Putamen (tissue), 1 donor: ENCODE measurements at places on chromosomes 16 and 17.

GRCh38 chr16:11094075-11094856 lies 149.9 kb downstream of the CLEC16A start:
- DNase-seq, result no peak

GRCh38 chr16:21205303-21205702 lies 6.1 kb downstream of the ZP2 start:
- DNase-seq, result no peak

DNA sequence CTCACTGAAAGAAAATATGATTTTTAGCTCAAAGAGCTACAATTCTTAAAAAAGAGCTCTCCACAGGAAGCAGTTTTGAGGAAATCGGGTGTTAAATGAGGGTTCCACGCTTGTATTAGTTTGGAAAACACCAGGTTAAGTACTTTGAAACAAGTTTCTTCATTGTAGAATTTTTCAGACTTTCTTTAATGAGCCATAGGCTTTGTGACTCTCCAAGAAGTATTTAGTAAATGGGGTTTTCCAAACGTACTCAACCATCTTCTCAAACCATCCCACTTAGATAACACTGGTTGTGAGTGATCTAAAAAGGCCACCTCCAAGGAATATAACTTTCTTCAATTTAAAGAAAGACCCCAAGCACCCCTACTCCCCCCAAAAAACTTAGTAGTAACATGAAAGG lies 2.7 kb downstream of the ULK2 start:
- no peak for DNase-seq

DNA sequence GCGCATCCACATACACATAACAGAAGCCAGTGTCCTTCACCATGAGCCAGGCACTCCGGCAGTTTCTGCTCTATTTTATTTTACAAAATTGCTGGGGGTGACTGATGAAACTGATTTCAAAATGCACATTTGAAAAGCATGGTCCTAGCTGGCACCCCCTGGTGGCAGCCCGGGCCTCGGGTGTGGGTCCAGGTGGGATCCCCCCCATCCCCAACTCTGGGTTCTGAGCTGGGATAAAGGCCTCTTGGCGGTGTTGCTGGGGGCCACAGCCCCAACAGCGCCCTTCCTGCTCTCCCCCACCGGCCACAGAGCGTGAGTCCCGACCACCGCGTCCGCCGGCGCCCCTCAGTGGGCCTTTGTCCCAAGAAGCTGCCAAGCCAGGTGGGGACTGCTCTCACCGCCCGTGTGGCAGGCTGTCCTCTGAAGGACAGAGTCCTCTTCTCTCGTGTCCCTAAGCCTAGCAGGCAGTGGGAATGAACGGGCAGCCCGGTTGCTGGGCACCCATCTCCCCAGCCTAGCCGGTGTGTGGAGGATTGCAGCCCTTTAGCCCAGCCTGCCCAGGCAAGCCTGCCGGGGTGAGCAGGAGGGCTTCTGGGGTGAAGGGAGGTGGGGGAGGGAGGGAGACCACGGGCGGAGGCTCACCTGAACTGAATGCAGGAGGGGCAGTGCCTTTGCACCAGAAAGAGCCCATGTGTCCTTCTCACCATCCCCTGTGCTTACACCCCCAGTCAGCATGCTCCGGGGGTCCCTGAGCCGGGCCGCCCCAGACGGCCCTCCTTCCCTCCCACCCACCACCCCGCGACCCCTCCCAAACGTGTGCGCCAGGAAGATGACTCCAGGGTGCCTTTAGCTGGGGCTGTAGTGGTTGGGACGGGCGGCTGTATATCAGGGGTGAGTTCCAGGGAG lies 898 bp downstream of the SNAI3 start:
- DNase-seq, result no peak

DNA sequence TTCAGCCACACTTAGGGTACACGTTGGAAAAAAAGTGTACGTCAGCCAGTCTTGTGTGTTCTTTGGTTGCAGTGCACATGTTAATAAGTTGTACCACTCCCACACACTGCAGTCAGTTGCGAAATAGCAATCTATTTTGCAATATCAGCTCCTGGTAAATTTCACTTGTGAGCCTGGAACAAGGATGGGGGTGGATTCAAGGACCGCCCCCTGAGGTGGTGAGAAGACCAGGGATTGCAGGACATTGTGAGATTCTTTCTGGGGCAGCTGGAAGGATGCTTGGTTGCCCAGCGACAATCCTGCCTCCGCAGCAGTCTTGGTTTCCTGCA lies 78.6 kb upstream of the ZFHX3 start:
- DNase-seq, result no peak

GRCh38 chr17:77429369-77429968 lies 288.7 kb downstream of the SEC14L1 start:
- DNase-seq, result no peak

GRCh38 chr17:69450918-69451317 lies 36.4 kb downstream of the MAP2K6 start:
- no peak for DNase-seq
